Activated CD4-positive, alpha-beta T cell treated with anti-CD3 and anti-CD28 coated beads, Interleukin-2, amount 10 ng/mL, durations not matched to agents 7 days and 5 days (primary cell): ENCODE measurements at places on chromosomes 7 and 10. TPM values are rescaled to one million over a fixed set of nuclear protein-coding genes. Genes with fewer than 3 reads are reported as not detected.

DNA sequence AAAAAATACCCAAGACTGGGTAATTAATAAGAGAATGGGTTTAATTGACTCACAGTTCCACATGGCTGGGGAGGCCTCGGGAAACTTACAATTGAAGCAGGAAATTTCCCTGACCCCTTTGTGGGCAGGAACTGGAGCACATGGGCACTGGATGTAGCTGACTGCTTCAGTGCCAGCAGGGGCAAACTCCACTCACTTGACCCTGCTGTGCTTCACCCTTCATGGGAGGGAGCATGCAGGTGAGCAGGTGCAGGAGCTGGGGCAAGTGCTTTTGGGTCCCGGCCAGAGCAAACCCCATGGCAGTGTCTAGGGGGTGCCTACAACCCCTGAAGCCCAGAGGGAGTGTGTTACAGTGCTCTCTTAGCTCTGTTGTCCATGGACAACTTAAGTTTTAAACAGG, 132.6 kb downstream of the AKR1D1 start:
- DNase-seq: no peak

DNA sequence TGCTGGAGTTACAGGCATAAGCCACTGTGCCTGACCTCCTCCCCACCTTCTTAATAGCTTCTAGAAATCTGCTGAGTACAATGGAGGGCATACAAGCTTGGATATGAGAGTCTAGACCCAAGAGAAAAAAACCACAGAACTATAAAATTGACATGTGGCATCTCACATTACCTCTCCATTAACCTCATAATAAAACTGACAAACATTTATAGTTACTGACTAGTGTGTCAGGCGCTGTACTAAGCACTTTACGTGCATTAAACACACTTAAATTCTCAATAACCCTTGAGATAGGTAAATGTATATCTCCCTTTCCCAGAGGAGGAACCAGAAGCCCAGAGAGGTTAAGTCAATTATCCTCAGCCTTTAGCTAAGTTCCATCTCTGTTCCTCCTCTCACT, 300.5 kb upstream of the MYO3A start:
- no peak for DNase-seq

- DNase-seq: no peak
Measured at GRCh38 chr7:111678281-111678680, 116.0 kb upstream of the IMMP2L start.

GRCh38 chr10:132138596-132138995, 48.2 kb upstream of the DPYSL4 start:
- no peak for DNase-seq

GRCh38 chr7:93374345-93374940, 142.3 kb downstream of the VPS50 start:
- DNase-seq: no peak

DNA sequence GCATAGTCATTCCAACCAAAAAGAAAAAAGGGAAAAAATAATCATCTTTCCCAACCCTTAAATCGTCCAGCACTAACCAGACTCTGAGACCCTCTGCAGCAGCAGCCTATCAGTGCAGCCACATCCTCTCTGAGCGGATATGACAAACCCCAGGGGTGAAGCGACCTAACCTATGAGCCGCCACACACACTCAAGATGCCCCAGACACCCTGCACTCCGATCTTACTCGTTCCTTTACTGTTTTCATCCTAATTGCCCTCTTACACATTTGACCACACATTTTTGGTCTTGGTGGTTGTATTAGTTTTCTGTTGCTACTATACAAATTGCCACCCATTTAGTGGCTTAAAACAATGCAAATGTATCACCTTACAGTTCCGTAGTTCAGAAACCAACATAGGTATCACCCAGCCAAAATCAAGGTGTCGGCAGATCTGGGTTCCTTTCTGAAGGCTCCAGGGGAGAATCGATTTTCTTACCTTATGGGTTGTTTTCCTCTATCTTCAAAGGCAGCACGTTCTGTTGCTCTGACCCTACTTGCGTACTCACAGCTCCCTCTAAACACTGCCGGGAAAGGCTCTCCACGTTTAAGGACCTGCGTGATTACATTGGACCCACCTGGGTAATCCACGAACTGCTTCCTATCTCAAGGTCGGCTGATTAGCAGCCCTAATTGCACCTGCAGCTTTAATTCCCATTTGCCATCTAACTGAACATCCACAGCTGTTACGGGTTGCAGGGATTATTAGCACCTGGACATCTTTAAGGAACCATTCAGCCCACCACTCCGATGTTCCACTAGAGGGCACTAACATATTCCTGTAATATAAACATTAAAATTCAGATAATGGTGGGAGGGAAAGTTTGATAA, 37.3 kb upstream of the PRSS1 start:
- DNase-seq: peak; percentile 36

DNA sequence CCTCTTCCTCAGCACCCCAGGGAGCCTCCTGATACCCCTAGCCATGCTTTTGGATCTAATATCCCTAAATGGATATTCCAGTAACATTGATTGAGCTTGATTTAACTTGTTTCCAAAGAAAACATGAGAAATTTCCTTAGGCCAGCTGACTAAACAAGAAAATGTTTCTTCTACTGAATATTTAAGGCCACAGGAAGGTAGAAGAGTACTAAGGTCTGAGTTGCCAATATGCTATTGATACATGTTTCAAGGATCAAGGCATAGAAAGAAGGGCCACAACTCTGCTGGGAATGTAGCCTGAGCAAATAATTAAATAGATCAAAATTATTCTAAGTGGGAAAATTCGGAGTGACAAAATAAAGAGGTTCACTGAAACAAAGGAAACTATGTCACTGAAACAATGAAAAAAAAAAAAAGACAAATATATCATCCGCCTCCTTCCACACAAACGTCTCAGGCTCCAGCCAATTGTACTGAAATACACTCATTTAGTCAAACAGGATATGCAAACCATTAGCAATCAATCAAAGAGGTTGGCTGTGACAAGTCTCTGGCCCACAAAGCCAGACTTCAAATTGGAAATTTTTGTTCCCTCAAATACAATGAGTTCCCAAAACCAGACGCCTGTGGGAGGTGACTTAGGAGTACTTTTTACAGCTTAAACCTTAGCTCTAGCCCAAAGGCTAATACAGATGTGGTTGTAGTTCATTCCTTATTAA, 396.2 kb downstream of the HTR7 start:
- DNase-seq: no peak

- no peak for DNase-seq
Measured at GRCh38 chr10:70552586-70552985, 50.0 kb downstream of the PRF1 start.

The CARD11 gene
- total RNA-seq: 167 TPM

DNA sequence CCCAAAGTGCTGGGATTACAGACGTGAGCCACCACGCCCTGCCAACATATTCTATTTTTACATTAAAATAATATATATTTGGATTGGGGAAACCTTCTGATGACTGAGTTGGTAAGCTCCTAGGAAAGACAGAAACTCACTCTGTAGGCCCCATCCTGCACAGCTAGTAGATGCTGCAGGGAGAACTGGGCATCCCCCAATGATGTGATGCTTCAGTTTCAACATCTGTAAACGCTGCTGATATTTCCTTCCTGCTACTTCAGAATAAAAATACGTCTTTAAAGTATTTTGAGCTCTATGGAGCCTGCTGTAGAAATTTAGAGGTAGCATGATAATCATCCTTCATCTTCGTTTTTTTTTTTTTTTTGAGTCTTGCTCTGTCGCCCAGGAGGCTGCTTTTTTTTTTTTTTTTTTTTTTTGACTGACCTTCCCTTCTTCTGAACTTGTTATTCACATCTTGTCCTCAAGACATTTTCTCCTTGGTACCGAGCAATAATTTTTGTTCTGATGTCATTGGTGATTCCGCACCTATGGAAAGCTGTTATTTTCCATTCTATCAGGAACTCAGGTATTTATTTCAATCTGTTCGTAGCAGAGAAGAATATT, 21.8 kb upstream of the INPP5F start:
- DNase-seq: no peak

The NPSR1 gene
- not detected for total RNA-seq

DNA sequence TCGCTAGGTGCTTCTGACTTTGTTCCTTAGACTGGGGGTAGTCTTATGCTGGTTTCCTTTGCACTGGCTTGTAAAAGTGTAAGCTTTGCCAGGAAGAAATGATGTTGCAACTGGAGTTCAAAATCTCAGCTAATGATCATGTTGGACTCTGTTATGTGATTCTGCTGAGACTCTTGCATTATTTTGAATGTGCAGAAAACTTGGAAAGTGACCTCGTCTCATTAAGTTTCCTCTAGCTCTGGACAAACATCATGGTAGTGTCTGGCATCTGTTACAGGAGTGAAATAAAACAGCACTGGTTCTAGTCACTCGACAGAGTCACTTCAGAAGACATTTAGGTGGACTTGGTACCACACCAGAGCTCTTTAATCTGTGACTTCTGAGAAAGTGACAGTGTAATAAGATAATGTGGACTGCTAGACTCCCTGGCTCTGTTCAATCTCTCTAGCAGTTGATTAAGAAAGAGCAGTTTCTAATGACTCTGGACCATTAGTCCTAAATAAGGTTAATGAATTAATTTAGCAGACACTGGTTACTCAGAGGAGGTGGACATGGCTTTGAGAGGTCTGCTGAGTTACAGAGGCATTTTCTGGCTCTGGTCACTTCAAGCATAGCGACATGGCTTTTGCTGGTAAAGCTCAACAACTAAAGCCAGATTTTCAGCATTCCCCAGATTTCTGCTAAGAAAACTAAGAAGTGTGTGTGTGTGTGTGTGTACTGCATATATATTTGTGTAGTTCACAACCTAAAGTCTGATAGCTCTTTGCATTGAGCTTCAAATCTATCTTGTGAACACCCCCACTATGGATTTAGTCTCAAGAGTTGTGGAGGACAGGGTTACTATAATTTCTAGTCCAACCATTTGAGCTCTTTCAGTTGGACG, 2.0 kb downstream of the NRP1 start:
- no peak for DNase-seq

- peak; percentile 24 for DNase-seq
Measured at GRCh38 chr10:6136215-6137201, 47.7 kb downstream of the RBM17 start.

The SHTN1 gene
- 0.45 TPM for total RNA-seq

GRCh38 chr10:132873395-132873794, 69.0 kb downstream of the CFAP46 start:
- DNase-seq: no peak

GRCh38 chr7:34041707-34042106, 136.4 kb downstream of the BMPER start:
- no peak for DNase-seq
